ENCODE measurements at places on chromosomes 1 and 21.

- no peak for DNase-seq
These were observed at the start of gene SYT14 for GRCh38 chr1:209937996-209938959. Gene SYT14, plus strand, starts transcription at chr1:209938217. Its CDS starts 48 bp downstream, at chr1:209938265.

GRCh38 chr21:44700101-44701022, 3.4 kb downstream of the KRTAP10-12 start:
- DNase-seq: no peak

GRCh38 chr1:96472471-96472870, 249.1 kb upstream of the PTBP2 start:
- DNase-seq: no peak

DNA sequence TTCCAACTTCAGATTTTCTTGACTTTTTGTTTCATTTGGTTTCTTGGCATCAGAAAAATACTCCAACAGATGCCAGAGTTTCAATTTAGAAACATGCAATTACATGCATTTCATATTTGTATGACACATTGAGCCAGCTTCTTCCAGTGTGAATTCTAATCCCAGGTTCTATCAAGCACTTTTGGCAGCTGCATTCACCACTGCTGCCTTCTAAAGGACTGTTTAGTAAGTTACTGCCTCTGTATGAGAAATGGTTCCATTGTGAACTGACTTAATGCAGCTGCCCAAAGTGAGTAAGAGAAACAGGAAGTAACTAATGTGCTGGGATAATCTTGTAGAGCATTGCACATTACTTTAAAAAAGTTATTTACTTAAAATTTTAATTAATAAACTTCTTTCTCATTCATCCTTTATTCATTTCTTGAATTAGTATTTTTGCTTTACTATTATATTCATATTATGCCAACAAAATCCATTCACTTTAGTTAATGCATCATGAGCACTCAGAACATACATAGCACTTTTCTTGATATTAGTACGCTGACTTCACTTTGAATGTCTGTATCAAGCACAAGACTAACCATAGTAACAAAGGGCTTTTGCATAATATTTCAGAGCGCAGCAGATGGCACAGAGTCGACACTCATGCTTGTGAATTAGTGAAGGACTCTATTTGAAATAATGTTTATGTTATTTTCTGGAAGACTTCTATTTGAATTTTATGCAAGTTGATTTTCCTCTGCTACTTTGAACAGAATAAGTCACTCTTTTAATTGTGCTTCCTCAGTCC, 9.8 kb downstream of the RGS18 start:
- no peak for DNase-seq

DNA sequence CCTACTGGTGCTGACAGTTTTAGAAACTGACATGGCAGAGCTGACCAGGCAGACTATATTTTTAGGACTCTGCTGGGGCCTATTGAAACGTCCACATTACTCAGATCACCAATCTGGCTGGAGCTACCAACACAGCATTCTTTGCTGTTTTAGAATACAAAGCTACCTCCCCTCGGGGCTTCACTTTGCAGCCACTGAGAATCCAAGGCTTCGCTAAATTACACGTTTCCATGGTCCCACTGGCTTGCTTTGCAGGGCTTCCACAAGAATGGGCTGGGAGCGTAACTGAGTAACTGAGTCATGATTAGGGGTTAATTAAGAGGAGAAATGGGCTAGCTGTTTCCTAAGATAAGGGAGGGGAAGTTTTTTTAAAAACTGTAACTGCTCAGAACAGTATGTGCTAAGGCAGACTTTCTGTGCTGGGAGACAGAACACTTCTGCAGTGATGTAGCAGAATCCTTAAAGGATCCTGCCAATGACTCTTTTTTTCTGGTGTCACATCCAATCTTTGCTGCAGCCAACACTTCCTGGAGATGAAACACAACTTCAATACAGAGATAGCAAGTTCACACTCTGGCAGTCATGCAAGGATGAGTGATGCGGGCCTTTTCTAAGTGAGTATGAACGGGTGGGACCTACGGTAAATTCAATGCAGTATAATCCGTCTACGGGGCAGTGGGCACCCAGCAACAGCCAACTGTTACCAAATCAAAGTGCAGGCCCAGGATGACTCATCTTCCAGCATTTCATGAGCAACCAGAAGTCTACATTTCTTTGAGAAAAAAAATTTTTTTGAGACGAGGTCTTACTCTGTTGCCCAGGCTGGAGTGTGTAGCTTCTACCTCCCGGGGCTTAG, 21.5 kb downstream of the NDUFS5 start:
- no peak for DNase-seq

GRCh38 chr1:157270705-157271274, 132.6 kb upstream of the ETV3 start:
- no peak for DNase-seq

GRCh38 chr1:236925386-236925785, 78.9 kb downstream of the MT1HL1 start:
- no peak for DNase-seq

- DNase-seq: no peak
These were observed 170.8 kb downstream of the S1PR1 start for GRCh38 chr1:101407505-101408211.

- DNase-seq: no peak
These were observed 101.6 kb downstream of the ZMYM4 start for GRCh38 chr1:35369922-35370671.

DNA sequence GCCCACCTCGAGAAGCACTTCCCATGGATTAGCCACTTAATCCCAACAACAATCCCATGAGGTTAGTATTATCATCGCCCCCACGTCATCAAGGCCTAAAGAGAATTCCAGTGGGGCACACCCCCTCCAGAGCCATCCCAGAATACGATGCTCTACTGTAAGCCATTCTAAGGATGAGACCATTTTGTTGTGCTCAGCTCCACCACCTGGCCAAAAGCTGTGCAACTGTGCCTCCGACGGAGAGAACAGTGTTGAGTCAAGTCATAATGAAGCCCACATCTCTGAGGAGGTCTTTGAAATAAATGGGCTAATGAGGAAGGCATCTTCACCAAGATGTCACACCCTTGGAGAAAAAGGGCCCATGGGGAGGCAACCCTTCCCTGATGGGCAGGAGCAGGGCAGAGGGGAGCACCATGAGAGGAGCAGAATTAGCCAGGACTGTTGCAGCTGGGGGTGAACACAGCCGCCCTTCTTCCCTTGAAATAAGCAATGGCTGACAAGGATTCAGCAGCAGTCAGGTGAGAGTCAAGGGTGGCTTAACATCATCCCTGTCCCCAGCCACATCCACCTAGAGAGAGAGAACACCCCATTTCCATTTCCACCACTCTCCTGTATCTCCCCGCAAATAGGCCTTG, 14.6 kb downstream of the SYF2 start:
- no peak for DNase-seq

- DNase-seq: no peak
These were observed 171.2 kb downstream of the SEC16B start for GRCh38 chr1:177798614-177799013.

- DNase-seq: no peak
These were observed 662 bp downstream of the DNALI1 start for GRCh38 chr1:37557402-37557801.

GRCh38 chr21:34984356-34985058, 64.6 kb downstream of the RUNX1 start:
- no peak for DNase-seq

DNA sequence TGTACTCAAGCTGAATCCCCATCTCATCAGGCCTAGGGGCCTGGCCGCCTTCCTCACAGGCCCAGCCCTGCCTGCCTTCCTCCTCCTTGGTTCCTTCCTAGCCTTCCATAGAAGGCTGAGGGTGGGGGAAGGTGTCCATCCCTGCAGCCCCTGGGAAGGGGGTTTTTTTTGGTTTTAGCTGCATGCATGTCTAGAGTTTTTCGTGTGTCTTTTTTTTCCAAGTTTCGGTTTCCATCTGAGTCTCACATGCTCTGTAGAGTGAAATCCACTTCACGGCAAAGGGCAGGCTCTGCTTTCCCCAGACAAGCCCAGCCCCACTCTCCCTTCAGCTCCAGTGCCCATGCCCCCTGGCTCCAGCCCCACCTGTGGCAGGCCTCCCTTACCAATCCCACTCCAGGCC, 32.1 kb downstream of the GRHL3 start:
- DNase-seq: no peak

GRCh38 chr1:243837907-243838535, 12.0 kb downstream of the AKT3 start:
- DNase-seq: no peak

GRCh38 chr1:234140388-234140787, 232.9 kb upstream of the COA6 start:
- no peak for DNase-seq

DNA sequence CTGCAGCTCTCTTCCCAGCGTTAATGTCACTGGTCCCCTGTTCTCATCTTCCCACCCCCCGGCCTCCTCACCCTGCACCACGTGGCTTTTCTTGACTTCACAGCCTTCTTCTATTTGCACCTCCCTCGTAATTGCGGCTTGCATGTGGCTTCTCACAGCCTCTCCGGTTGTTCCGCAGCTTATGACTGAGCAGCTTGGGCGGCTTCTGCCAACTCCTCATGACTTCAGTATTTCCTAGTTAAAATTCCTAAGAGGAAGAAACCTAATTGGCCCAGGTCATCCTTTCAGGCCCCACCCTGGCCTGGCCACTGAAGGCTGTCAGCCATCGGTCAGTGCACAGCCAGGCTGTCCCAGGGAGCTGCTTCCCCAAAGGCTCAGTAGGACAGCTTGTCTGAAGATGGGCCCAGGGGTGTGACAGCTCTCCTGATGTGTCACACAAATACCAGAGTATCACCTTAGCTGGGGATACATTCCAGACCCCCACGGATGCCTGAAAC, 8.6 kb upstream of the RERE start:
- no peak for DNase-seq

DNA sequence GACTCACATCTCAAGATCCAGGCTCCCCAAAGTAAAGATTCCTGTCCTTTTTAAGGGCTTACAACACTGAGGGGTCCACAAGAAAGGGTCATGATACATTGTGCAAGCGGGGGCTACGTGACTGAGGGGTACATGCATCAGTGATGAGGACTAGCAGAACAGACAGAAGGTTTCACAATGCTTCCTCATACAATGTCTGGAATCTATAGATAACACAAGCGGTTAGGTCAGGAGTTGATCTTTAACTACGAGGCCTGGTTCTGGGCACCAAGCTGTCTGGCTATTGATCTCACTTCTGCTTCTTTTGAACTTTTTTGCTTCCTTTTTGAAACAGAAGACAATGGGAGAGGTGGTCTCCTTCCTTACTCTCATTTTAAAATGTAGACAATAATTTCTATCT, 718.6 kb downstream of the AMY1C start:
- no peak for DNase-seq

DNA sequence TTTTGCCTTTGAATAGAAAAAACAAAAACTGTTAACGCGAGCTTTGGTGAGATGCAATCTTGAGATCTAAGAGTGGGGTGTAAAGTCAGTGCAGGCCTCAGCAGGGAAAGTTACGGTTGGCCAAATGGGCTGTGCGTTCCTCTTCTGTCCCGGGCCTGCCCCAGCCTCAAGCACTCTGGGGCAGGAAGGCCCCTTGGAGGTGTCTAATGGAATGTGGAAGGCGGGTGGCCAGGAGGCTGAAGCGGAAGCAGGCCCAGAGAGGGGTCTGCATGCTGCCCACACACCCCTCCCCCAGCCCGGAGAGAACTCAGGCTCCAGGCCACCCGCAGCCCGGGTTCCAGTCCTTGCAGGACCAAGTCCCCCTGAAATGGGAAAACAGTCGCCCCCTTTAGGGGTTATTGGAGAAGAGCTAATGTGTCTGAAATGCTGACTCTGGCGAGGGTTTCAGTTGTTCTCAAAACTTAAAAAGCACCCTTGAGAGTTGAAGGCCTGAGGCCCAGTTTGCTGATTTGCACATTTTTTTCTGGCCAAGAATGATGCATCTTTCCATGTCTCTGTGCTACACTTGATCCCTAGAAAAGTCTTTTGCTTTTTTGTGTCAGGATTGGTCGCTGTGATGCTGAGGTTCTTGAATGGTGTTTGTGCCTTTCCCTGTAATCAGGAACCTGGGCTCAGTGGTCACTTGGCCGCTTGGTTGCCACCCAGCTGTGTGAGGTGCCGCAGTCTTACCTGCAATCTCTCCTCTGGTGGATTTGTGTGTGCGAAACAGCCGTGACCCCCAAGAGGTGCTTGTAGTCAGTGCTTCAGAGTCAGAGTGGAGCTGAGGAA, 2.0 kb downstream of the COL18A1 start:
- no peak for DNase-seq

DNA sequence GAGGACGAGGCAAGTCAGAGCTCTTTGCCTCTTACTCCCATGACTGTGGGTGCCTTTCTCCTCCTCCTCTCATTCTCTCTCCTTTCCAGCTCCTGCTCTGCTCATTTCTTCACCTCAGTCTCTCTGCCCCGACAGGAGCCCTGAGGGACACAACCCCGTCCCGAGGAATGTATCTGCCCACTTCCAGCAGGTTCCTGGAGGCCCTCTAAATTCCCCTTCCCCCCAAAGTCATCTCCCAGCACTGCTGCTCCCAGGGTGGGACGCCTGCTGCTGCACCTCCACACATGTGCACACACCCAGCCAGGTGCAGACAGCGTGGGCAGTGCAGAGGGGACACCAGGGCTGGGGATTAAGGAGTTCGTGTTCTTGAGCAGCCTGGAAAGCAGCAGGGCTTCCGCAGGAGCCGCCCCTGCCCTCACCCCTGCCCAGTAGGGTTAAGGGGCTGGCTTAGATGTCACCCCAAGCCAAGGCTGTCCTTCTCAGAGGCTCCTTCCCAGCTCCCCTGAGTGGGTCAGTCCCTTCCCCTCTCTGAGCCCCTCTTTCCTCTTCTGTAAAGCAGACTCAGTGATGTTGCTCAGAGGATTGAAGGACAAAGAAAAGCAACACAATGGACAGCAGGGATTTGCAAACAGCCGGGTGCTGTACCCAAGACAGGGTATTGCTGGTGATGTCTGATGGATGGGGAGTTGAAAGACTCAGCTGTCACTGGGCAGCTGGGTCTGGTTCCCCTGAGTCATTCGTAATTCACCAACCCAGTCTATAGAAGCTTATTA, 346.0 kb downstream of the MATN1 start:
- no peak for DNase-seq

DNA sequence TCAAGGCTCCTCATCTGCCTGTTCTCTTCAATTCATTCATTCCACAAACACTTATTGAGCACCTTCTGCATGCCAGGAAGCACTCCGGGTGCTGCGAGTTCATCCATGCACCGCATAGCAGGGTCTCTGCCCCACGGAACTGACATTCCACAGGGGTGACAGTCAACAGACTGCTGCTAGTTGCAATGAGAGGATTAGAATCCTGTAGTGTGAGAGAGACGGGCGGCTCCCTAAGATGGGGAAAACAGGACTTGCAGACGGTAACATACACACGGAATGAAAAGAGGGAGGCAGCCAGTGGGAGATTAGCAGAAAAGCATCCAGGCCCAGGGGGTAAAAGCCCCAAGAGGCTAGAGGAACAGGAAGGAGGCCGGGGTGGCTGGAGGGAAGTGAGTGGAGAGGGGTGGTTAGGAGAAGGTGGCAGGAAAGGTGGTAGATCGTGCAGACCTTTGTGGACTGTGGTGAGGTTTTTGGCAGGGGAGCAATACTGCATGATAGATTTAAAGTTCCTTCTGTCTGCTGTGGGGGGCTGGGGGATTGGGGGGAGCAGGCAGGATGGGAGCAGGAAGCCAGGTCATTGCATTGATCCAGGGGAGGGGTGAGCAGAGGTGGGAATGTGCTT, 6.6 kb downstream of the TNFRSF8 start:
- DNase-seq: no peak

All from stimulated activated CD4-positive, alpha-beta T cell treated with anti-CD3 and anti-CD28 coated beads, Interleukin-4, amount 100 ng/mL, for 24 hours (primary cell).